ENCODE measurements at places on chromosomes 2 and 18. TPM values are rescaled to one million over a fixed set of nuclear protein-coding genes. Genes with fewer than 3 reads are reported as not detected.
A peak's percentile ranks its signal among the peaks of the same experiment; 100 is the strongest.

Gene STAT4
- total RNA-seq = 37.8 TPM

Gene ALLC
- not detected for total RNA-seq

Gene POTEJ
- not detected for total RNA-seq

Gene UPP2
- not detected for total RNA-seq

DNA sequence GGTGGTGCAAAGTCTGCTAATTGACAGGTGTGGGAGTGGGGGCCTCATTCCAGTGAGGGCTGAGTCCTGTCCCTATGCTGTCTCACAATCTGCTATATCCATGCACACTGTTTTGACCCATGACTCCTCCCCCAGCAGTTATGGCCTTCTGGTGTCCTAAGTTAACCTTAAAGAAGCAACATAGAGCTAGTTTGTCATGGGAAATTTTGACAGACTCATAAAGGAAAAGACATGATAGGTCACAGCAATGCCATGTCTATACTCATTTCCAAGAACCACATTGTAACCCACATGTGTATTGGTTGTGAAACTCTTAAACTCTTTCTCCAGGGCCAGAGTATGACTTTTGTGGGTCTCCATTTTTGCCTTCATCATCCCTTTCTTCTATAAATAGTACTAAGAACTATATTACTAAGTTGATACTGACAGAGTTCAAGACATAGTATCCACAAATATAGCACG is 78.2 kb upstream of the SLC1A4 start:
- DNase-seq = no peak

DNA sequence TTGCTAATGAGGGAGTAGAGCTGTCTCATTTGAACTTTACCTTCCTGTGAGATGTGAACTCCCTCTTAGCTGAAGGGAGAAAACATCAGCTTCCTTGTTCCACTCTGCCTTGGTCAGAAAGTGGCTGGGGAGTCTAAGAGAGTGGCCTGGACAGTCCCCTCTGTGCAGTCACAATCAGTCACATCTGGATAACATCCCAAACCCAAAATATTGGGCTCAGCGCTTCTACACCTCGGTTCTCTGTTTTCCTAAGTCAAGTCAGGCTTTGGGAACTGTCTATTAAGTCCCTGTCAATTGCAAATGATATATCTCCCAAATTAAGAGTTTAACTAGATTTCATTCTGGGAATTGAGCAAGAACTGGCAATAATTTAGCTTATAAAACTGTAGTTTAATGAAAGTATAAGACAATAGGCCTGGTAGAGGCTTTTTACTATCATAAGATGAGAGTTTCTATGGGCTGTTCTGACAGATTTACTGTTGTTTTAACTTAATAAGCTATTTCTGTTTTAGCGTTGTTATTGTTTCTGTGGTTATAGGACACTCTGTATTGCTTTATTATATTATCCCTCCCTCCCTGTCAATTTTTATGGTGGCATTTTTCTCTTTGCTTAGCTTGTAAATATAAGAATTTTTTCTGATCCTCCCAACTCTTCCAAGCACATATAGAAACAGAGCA is 135.1 kb upstream of the LHCGR start:
- DNase-seq = no peak

DNA sequence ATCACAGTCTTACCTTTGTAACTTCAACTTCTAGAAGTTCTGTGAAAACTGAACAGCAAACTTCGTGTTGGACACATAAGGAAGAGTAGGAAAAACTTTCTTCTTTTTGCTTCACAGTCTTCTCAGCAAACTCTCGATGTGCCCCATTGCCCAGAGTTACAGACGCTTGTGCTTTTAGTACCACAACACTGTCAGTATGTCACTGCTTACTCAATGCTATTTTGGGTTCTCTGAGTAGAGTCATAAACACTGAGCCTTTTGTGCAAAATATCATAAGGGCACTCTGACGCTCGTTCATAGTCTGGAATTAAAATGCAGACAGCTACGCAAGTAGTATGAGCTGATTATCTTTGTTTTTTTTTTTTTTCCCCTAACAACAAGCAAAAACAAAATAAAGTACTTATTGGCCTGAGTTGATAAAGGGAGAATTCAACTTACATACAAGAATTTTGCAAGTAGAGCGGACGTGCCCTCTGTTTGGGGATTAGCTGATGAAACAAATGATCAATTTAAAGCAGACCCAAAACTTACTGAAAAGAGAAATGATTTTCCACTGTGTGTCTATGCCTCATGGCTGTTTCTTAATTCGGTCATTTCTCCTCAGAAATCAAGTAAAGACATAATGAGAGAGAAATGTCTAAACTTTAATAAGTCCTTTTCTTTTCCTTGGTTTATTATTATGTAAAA is at the start of gene CDH19:
TSS of gene CDH19 (minus strand) at position 150 of the 687 bp plus-strand sequence. CDS start 31,886 bp downstream, outside the sequence.
- no peak for DNase-seq

GRCh38 chr2:70089220-70089982 is 2.1 kb downstream of the PCBP1 start:
- DNase-seq = no peak

DNA sequence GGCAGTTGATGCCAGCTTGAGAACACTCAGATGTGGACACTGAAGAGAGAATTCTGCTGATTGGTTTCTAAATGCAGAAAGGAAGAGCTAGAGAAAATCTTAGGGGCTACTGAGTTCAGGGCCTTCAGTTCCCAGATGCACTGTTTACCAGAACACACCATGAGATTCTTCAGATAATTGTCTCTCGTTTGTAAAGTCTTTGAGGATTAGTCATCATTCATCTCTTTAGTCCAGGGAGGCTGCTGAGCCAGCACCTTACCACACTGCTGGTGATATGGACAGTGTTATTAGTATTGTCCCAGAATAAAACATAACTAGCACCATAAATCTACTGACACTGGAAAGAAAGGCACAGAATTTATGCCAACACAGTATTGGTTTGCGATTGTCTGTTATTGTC is 690.8 kb upstream of the CELF4 start:
- no peak for DNase-seq

GRCh38 chr2:122805346-122805745 is 1049.9 kb downstream of the TSN start:
- no peak for DNase-seq

DNA sequence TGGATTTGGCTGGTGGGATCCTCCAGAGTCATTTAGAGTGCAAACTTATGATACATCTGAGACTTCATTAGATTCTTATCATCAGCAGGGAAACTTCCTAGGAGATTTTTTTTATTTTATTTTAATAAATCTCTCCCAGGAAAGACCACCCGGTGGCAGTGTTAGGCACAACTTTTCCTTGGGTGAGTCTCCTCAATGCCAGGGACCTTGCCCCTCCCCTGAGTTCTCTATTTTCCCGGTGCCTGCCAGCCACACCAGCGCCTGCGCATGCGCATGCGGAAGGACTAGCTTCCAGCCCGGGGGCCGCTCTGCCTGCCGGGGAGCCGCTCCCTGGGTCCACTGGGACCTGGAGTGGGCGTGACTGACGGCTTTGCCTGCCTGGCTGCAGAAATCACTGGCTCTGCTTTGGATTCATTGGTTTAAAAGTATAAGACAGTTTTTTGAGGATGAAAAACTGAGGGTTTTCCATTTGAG is 86.6 kb downstream of the TMEM182 start:
- DNase-seq = peak; percentile 90

GRCh38 chr18:24601585-24601984 is 141.1 kb downstream of the HRH4 start:
- no peak for DNase-seq
